ENCODE measurements at places on chromosomes 12 and 14.

DNA sequence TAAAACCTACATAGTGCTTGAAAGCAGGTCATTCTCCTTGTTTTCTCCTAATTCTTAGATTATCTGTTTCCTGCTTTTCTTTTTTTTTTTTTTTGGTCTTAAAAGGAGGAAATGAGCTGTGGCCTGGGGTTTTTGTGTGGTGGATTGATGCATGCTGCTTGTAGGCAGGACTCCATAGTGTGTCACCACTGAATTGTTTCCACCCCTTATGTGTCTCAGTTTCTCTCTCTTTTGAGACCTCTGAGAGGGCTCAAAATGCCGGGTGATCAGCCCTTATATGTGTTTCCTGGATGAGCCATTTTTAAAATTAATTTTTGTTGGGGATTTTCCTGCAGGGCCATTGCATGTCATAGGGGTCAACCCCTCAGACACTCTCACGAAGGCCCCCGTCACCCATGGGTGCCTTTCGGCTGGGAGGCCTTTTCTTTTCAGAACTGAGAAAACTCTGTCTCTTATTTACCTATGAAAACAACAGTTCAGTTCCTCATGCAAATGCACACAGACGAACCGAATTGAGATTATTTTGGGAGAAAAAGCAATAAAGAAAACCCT is 32.0 kb upstream of the LRRK2 start:
- DNase-seq = peak; percentile 8

DNA sequence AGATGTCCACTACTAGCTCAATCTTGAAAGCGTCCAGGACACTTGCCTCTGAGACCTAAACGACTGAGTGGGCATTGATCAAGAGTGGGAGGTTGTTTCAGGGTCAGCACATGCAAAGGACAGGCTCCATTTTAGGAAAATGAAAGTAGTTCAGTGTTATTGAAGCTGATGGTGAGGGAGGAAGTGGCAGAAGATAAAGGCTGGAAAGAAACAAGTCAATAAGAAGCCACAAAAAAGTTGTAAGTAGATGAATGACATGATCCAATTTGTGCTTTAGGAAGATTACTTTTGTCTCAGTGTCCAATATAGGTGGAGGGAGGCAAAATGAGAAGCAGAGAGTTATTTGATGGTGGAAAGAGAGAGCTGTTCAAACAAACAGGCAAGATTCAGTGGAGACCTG is 22.0 kb downstream of the GPR65 start:
- DNase-seq = peak; percentile 31

GRCh38 chr14:60777856-60778578 is 43.5 kb downstream of the MNAT1 start:
- no peak for DNase-seq

DNA sequence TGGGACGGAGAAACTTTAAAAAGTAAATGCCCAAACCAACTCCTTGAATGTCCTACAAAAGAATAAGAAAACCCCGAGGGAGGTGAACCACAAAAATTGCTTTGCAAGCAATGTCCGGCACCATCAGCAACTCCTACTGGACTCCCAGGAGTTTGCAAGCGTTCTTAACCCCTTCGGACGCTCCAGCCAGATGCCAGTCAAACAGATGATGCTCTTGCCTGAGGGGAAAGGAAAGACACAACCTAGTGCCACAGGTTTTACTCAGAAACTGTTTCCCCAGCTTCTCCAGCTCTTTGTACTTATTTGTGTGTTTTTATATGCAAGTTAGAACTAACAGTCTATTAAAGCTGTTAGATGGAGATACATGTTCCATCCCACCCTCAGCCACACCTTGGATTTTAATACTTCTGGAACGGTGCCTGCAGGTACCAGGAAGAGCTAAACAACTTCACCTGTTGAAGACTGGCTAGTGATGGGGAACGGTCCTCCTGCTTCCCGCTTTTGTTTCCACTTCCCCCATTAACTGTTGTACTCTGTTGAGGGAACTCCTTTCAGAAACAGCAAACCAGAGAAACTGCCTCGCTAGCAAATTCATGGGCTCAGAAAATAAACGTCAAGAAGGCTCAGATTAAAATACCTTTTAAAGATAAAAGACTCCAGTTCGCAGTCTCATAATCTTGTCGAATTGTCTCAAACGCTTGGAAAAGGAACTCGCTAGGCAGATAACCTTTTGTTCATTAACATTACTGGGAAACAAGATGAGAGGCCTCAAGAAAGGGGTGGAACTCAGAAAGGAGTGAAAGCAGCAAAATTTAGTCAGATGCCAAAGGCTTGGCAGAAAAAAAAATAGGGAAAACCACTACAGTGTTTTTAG is 1.1 kb upstream of the FERMT2 start:
- no peak for DNase-seq

GRCh38 chr14:22089940-22090339 is 416.3 kb upstream of the OR4E1 start:
- no peak for DNase-seq

Data from central memory CD4-positive, alpha-beta T cell (primary cell).